ENCODE measurements at places on chromosomes 2 and 18.

DNA sequence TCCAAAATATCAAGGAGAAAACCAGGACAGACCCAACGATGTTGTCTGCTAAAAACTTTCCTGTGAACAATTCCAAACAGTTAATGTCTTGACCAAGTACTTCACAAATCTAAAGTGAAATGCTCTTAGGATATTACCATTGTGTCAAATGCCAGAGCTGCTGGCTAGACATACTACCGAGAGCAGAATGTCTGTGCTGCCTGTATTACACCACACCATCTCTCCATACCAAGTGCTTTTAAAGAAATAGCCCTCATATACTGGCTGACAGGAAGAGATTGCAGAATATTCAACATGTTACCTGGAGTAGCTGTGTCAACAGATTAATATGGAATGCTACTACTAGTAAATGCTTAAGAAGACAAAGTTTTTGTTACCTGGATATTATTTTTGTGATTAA lies 18.6 kb downstream of the IAH1 start:
- no peak for DNase-seq

- DNase-seq = no peak
These were observed 9.8 kb upstream of the EFR3B start for GRCh38 chr2:25032094-25032493.

DNA sequence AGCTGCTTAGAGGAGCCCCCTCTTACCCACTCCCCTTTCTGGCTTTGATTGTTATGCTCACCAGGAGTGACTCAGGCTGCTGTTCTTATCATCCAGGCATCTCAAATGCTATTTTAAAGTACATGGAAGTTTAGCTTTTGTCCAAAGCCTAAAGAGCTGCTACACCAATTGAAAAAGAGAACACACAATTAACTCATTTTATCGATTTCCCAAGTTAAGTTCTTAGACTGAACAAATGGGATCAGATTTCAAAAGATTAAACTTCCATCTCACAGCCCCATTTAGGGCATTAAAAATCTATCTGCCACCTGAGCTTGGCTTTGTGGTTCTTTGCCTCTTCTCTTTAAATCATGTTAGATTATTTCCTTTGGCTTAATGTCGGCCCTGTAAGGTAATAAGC lies 81.2 kb downstream of the MYO5B start:
- no peak for DNase-seq

- DNase-seq = no peak
These were observed 573.0 kb downstream of the GALR1 start for GRCh38 chr18:77822632-77823031.

GRCh38 chr2:19611491-19612332 lies 253.3 kb upstream of the OSR1 start:
- DNase-seq = no peak

DNA sequence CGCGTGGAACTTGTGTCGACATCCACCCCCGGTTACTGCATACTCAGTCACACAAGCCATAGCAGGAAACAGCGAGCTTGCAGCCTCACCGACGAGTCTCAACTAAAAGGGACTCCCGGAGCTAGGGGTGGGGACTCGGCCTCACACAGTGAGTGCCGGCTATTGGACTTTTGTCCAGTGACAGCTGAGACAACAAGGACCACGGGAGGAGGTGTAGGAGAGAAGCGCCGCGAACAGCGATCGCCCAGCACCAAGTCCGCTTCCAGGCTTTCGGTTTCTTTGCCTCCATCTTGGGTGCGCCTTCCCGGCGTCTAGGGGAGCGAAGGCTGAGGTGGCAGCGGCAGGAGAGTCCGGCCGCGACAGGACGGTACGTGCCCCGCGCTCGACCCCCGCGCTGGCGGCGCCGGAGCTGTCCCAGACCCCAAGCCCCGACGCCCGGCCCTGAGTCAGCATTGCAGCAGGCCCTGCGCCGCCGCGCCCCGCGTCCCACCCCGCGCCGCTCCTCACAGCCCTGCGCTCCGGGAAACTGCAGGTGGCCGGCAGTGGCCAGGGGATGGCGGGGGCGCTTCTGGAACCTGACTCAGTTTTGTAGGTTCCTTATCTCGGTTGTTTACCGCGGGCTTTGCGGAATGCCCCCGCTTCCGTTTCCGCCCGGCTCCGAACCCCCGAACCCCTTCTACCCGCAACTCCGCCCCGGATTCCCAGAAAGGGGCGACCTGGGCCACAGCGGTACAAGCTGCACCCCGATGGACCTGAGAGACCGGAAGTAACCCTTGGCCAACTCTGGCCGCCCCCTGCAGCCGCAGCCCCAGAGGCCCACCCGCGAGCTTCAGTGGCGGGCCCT lies at the start of gene CFLAR:
Gene CFLAR (plus strand): TSS at position 50 of the 844 bp plus-strand sequence. CDS start 13,702 bp downstream, outside the sequence.
- DNase-seq = no peak

- DNase-seq = no peak
These were observed 311.9 kb upstream of the RAB6C start for GRCh38 chr2:129667577-129667976.
